Fibroblast of skin of right quadriceps (primary cell): ENCODE measurements at places on chromosomes 7 and 10.

DNA sequence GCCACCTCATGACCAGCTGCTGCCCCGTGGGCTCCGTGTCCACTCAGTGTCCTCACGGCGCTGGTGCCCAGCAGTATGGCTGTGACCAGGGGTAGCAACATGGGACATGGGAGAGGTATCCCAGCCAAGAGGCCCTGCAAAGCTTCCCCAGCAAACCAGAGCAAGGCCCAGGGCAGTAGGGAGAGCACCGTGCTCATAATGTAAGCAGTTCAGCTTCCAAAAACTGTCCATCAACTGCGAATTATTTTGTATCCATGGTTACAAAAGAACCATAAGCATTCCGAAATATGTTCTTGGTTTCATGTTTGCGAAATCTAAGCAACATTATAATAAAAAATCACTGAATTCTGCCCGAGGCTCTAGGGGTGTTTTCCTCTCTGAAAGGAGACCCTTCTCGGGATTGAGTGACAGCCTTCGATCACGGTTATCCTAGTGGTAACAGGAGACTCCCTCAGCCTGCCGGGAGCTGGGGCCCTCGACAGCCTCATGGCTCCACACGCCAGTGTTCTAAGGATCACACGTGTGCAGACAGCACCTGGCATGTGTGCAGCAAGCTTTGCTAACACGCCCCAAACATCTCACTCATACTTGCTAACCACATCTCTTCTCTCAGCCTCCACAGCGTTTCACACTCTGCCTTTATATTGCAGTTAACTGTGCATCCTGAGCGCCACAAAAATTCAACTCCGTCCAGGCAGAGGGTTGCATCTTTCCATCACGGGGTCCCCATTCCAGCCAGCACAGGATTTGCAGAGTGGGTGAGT is 117.6 kb downstream of the DIP2C start:
- DNase-seq: peak; percentile 63

DNA sequence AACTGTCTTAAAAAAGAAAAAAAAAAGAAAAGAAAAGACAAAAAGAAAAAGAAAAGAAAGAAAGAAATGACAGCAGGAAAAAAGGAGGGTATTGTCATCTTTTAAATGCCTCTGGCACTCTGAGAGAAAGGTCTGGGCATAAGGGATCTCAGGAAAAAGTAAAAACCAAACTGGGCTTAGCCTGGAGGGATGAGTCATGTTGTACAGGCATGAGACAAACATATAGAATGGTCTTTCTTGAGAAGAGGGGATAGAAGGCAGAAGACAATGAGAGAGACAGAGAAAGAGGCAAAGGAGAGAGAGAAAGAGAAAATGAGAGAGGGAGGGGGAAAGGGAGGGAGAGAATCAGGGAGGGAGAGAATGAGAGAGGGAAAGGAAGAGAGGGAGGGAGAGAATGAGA is 32.3 kb upstream of the KCNMA1 start:
- DNase-seq: peak; percentile 44

GRCh38 chr10:110528224-110528996 is 30.7 kb downstream of the DUSP5 start:
- DNase-seq: peak; percentile 34

- no peak for DNase-seq
These were observed 245.4 kb downstream of the AUTS2 start for GRCh38 chr7:69843653-69844052.

GRCh38 chr10:24465891-24466818 is 257.2 kb downstream of the KIAA1217 start:
- peak; percentile 90 for DNase-seq
